ENCODE measurements at places on chromosomes 7 and 10. TPM values are rescaled to one million over a fixed set of nuclear protein-coding genes. Genes with fewer than 3 reads are reported as not detected.
A peak's percentile ranks its signal among the peaks of the same experiment; 100 is the strongest.

UCN3 gene
- total RNA-seq: not detected

HECW1 gene
- not detected for total RNA-seq

DNA sequence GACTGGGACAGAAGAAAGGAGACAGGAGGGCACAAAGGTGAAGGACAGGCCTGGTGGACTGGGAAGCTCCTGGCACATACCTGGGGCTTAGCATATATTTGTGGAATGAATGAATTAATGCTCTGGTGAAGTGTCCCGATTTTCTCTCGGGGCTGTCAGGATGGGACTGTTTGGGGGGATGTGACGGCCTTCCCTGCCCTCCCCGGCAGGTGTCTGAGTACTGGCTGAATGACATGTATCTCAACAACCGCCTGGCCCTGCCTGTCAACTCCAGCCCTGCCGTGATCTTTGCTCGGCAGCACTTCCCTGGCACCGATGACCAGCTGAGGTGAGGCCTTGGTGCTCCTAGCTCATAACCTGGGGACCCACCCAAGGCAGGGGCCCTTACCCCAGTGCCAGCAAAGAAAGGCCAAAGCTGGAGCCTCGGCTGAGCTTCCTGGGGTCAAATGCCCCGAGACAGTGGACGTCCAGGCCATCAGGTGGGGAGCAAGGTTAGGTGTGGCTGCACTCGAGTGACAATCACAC, 6.5 kb downstream of the CHAT start:
- peaks cover 17% of the 10 kb centered on the region for H3K27me3 ChIP-seq
- H3K4me1 ChIP-seq: no peaks in the 10 kb centered on the region
- H3K27ac ChIP-seq: no peak overlapping the region
- no peaks in the 10 kb centered on the region for H3K36me3 ChIP-seq

- H3K36me3 ChIP-seq: no peaks in the 10 kb centered on the region
- no peaks in the 10 kb centered on the region for H3K27me3 ChIP-seq
- no peak overlapping the region for H3K4me3 ChIP-seq
- H3K27ac ChIP-seq: no peak overlapping the region
- no peak for DNase-seq
Measured at GRCh38 chr10:1850971-1851527, 113.7 kb upstream of the ADARB2 start.

TMEM270 gene
- not detected for total RNA-seq

DNA sequence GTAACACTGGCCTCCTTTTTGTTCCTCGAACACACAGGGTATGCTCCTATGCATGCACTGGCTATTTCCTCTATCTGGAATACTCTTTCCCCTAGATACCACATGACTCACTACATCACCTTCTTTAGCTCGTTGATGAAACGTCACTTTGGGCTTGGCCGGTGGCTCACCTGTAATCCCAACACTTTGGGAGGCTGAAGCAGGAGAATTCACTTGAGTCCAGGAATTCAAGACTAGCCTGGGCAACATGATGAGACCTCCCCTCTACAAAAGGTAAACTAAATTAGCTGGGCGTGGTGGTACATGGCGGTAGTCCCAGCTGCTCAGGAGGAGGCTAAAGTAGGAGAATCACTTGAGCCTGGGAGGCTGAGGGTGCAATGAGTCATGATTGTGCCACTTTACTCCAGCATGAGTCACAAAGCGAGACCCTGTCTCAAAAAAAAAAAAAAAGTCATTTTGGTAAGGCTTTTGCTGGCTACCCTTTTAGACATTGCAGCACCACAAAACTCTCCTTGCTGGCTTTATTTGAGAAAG, 14.5 kb downstream of the ANKIB1 start:
- no peak overlapping the region for H3K4me3 ChIP-seq
- H3K4me1 ChIP-seq: peaks cover 1% of the 10 kb centered on the region
- no peak for DNase-seq

PVRIG gene
- total RNA-seq: 64.8 TPM

GRCh38 chr10:79452174-79452611, 6.8 kb upstream of the ZCCHC24 start:
- no peaks in the 10 kb centered on the region for H3K4me1 ChIP-seq
- H3K27me3 ChIP-seq: peaks cover 28% of the 10 kb centered on the region

GRCh38 chr10:46540412-46541016, 15.9 kb downstream of the GPRIN2 start:
- DNase-seq: no peak
- no peaks in the 10 kb centered on the region for H3K4me1 ChIP-seq
- H3K36me3 ChIP-seq: no peaks in the 10 kb centered on the region

AGAP5 gene
- total RNA-seq: 10.0 TPM

WDR86 gene
- 0.26 TPM for total RNA-seq

- no peak for DNase-seq
- H3K27ac ChIP-seq: no peak overlapping the region
- H3K4me3 ChIP-seq: no peak overlapping the region
- peaks cover 51% of the 10 kb centered on the region for H3K36me3 ChIP-seq
- H3K4me1 ChIP-seq: peaks cover 59% of the 10 kb centered on the region
Measured at GRCh38 chr7:44079331-44080021, 2.9 kb downstream of the POLM start.

GRCh38 chr10:68408898-68409518, 1.9 kb upstream of the RUFY2 start:
- DNase-seq: no peak
- H3K4me1 ChIP-seq: peaks cover 17% of the 10 kb centered on the region
- no peak overlapping the region for H3K27ac ChIP-seq
- H3K27me3 ChIP-seq: no peaks in the 10 kb centered on the region
- H3K4me3 ChIP-seq: no peak overlapping the region
- peaks cover 13% of the 10 kb centered on the region for H3K36me3 ChIP-seq

DNA sequence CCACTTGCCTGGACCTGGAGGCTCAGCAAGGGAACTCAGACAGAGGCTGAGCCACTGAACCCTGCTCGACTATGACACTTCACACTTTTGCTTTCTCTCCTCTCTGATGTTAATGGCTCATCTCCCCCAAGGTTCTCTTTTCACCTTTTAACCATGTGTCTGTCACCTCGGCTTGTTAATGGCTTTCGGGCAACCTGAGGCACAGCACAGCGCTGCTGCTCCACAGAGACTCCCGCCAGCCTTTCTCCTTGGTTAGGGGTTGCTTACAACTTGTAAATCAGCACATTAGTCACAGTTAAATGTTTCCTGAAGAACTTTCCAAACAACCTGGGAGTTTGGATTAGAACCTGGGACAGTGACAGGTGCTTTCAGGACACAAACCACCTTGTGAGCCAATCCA, 136.2 kb upstream of the TBX20 start:
- no peaks in the 10 kb centered on the region for H3K36me3 ChIP-seq
- no peaks in the 10 kb centered on the region for H3K4me1 ChIP-seq
- H3K27ac ChIP-seq: no peak overlapping the region
- no peak overlapping the region for H3K4me3 ChIP-seq
- H3K27me3 ChIP-seq: peaks cover 2% of the 10 kb centered on the region

ATAD1 gene
- total RNA-seq: 42.5 TPM

TRUB1 gene
- 14.0 TPM for total RNA-seq

DNA sequence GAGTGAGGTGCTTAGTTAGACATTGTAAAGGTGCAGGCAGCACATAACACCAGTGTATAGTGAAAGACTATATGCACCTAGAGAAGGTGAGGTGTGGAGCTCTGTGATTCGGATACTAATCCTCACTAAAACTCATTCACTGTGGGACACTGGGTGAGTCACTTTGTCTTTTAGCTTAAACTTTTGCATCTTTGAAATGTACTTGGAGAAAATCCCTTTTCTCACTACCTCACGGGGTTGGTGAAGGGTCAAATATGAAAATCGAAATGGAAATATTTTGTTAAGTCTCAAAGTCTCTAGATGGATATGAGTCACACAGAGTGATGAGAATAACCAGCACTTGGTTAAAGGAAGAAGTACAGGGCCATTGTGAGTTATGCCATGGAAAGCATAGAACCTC, 38.0 kb downstream of the MDFIC start:
- H3K36me3 ChIP-seq: peaks cover 46% of the 10 kb centered on the region
- no peak for DNase-seq
- H3K4me1 ChIP-seq: peaks cover 28% of the 10 kb centered on the region
- no peak overlapping the region for H3K4me3 ChIP-seq
- H3K27ac ChIP-seq: no peak overlapping the region
- no peaks in the 10 kb centered on the region for H3K27me3 ChIP-seq

DNA sequence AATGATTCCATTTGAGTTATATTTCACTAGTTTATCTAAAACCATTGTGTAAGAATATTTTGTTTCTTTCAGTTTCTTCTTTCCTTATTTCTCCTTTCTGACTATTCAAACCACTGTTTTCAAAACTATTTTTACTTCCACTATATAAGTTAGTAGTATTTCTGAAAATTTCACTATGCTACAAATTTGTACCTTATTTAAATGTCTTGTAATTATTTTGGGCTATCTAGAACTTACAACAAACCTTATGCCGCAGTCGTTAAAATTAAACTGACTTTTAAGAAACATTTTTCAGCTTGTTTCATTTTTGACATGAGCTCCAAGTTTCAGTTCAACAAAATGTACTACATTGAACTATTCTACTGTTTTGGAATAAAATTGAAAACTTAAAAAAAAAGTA, 1.8 kb downstream of the TFEC start:
- H3K27ac ChIP-seq: no peak overlapping the region
- DNase-seq: no peak
- no peak overlapping the region for H3K4me3 ChIP-seq
- H3K4me1 ChIP-seq: no peaks in the 10 kb centered on the region
- peaks cover 7% of the 10 kb centered on the region for H3K27me3 ChIP-seq

DNA sequence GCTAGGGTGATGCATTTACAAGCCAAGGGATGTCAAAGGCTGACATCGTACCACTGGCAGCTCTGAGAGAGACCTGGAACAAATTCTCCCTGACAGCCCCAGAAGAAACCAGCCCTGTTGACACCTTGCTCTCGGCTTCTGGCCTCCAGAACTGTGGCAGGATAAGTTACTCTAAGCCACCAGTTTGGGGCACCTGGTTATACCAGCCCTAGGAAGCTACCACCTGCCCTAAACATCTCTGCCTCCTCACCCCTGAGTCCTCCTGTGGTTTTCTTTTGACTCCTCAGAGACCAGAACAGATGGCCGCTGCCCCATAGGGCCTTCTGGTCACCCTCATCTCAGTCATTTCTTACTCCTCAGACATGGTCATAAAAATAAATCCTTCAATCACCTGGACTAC, 107.4 kb downstream of the CPXM2 start:
- no peak overlapping the region for H3K27ac ChIP-seq
- DNase-seq: no peak
- H3K4me1 ChIP-seq: no peaks in the 10 kb centered on the region

DNAJC12 gene
- total RNA-seq: 2.6 TPM

DNA sequence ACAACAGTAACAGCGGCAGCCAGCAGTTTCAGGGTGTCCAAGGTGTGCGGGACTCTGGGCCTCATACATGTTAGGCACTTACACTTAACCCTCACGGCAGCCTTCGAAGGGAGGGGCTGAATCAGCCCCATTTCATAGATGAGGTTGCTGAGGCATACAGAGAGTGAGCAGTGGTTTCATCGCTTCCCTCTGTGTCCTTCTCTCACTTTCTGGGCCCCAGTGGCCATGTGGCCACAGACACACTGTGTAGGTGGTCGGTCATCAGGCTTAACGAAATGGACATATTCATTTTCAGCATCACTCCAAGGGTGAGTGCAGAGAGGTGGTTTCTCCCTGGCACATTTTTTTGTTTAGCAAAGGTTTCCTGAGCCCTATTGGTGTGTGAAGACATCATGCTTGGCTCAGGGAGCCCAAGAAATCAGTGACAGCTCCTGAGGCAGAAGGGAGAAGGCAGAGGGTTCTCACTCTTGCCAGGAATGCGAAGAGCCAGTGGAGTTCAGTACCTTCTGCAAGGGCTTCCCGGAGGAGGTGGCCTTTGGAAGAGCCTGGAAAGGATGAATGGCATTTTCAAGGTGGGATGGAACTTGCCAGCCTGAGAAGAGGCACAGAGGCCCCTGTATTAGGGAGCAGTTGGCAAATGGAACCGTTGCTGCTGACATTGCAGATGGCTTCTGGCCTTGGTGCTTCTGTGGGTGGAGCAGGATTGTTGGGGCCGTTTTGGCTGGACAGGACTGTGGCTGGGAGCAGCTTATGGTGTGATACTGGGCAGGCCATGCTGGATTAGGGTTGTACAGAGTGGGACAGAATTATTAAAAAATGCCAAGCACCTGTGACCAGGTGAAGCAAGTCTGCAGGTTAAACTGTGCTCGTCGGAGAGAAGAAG, 61.7 kb upstream of the PPIF start:
- H3K4me1 ChIP-seq: peaks cover 67% of the 10 kb centered on the region
- H3K36me3 ChIP-seq: peaks cover 39% of the 10 kb centered on the region
- peak overlapping the region; percentile 71 for H3K4me3 ChIP-seq
- peak overlapping the region; percentile 96 for H3K27ac ChIP-seq

PIP gene
- total RNA-seq: not detected

- no peaks in the 10 kb centered on the region for H3K36me3 ChIP-seq
- H3K27me3 ChIP-seq: peaks cover 2% of the 10 kb centered on the region
- H3K4me3 ChIP-seq: no peak overlapping the region
- DNase-seq: no peak
Measured at GRCh38 chr7:78002021-78002420, 203.4 kb downstream of the PHTF2 start.

GRCh38 chr7:2840458-2840857, 3.6 kb downstream of the GNA12 start:
- no peaks in the 10 kb centered on the region for H3K27me3 ChIP-seq
- H3K4me3 ChIP-seq: no peak overlapping the region
- peaks cover 47% of the 10 kb centered on the region for H3K4me1 ChIP-seq
- H3K27ac ChIP-seq: no peak overlapping the region

FAM131B gene
- total RNA-seq: 2.2 TPM

DNA sequence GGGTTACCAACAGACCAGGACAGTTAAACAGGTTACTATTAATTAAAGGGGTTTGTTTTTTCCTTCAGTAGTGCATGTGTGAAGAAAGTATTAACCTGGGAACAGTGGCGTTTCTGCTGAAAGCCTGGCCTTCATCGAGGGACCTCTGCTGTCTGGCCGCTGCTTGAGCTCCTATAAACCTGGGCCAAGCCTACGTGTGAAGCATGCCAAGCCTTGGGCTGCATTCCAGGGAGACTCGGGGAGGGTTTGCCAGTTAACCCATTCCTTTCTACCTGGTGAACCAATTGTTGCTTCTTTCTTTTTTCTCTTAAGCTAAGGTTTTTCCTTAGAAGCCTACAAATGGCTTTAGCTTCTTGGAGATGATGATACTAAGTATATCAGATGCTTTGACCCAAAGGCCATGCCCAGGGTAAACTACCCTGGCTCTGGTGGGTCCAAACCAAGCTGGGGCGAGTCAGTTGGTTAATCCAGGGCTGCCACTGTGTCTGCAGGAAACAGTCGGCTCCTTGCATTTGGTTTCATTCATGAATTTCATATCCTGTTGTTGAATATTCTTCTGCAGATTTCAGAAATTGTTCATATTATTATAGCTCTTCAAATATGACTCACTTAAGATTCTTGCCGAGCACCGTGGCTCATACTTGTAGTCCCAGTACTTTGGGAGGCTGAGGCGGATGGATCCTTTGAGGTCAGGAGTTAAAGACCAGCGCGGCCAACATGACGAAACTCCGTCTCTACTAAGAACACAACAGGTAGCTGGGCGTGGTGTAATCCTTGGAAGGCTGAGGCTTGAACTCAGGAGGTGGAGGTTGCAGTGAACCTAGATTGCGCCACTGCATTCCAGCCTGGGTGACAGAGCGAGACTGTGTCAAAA, 23.8 kb downstream of the PFKP start:
- peak overlapping the region; percentile 85 for H3K27ac ChIP-seq
- peak; percentile 36 for DNase-seq
- H3K27me3 ChIP-seq: no peaks in the 10 kb centered on the region
- H3K4me3 ChIP-seq: peak overlapping the region; percentile 40

GRCh38 chr10:130038611-130039109, 72.0 kb downstream of the C10orf143 start:
- peaks cover 7% of the 10 kb centered on the region for H3K27me3 ChIP-seq
- H3K27ac ChIP-seq: no peak overlapping the region
- H3K4me3 ChIP-seq: no peak overlapping the region
- H3K36me3 ChIP-seq: no peaks in the 10 kb centered on the region
- no peaks in the 10 kb centered on the region for H3K4me1 ChIP-seq

Data from activated CD8-positive, alpha-beta T cell treated with anti-CD3 and anti-CD28 coated beads, Interleukin-2, amount 10 ng/mL, durations not matched to agents 7 days and 5 days (primary cell).